AG20443 (cell line): ENCODE measurements at places on chromosomes 6 and 20.

DNA sequence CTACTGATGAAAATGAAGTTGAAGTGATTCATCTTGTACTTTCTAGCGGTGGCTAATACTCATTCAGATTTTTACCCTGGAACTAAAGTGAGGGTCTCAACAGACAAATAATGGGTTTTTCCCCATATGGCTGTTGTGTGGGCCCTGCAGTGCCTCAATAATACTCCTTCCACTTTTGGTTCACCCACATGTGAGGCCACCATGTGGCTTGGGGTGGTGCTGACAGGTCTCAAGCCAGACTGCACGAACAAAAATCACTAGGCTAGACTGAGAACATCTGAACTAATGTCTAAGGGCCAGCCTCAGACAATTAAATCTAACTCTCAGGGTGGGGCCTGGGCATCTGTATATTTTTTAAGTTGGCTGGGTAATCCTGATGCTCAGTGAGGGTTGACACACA lies 7.9 kb upstream of the COL12A1 start:
- DNase-seq: no peak

DNA sequence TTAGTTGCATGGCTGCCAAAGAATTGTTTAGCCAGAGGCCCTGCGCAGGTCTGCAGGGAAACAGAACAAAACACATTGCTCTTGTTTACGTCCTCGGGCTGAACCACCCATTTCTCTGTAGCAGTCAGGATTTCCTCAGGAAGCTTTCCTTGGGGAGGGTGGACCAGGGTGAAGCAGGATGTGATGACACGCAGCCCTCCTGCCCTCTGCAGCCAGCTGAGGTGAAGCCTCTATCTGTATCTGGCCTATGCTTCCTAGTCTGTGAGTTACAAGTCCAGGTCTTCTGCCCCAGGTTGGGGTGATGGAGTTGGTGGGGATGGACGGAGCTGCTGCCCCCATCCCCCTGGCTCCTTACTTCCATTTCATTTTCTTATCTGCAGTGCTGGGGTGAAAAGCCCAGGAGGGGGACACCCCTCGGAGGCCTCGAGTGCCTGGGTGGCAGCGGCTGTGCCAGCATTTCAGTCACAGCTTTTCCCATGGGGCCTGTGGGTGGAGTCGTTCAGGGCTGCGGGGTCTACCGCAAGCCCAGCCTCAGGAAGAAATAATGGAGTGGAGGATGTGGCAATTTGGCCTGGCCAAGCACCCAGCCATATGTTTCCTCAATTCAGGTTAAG lies 24.9 kb downstream of the SASH1 start:
- DNase-seq: peak; percentile 21

DNA sequence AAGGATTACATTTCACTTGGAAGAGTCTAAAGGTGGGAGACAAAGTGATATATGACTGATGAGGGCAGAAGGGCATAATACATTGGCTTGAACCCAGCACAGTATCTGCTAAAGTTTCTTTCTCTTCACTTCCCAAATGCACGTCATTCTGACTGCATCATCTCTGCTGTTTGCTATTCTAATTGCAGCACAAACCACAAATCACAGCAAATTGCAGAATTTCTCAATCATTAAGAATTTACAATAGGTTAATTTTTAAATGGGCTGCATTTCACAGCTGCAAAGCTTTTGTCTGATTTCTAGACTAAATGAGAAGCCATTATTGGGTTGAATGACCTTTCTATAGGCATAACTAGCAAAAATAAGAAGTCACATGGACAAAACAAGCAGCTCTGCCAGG lies 337.0 kb downstream of the RNGTT start:
- DNase-seq: no peak

DNA sequence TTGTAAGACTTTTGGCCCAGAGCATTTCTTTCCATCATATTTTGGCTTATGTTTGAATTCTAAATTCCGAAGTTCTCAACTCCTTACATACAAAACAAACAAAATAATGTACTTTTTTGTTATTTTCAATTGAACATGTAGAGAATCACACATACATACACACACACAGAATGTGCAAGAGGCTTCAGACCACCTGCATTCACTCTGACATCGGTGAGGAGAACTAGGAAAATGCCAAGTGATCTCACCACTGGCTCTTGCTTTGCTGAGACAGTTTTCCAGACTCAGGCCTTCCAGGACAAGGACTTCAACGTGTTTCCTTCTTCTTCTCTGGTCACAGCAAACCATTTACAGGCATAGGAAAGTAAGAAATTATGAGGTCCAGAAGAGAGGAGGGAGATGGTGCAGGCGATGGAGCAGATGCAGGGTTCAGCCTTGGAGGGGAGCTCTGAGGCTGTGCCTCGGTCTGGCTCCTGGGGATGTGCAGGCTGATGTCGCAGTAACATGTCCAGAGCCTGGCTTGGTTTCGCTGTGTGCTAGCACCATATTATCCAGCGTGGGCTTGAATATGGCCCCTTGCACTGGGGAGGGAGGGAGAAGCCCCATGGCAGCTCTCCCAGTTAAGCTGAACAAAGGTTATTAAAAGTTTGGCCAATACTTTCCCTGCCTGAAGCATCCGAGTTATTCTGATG lies 93.4 kb downstream of the DACT2 start:
- DNase-seq: no peak

- DNase-seq: no peak
These were observed 1317.8 kb upstream of the MAP3K7 start for GRCh38 chr6:91904586-91905164.

- no peak for DNase-seq
These were observed 57.8 kb upstream of the TAB2 start for GRCh38 chr6:149259753-149260152.

DNA sequence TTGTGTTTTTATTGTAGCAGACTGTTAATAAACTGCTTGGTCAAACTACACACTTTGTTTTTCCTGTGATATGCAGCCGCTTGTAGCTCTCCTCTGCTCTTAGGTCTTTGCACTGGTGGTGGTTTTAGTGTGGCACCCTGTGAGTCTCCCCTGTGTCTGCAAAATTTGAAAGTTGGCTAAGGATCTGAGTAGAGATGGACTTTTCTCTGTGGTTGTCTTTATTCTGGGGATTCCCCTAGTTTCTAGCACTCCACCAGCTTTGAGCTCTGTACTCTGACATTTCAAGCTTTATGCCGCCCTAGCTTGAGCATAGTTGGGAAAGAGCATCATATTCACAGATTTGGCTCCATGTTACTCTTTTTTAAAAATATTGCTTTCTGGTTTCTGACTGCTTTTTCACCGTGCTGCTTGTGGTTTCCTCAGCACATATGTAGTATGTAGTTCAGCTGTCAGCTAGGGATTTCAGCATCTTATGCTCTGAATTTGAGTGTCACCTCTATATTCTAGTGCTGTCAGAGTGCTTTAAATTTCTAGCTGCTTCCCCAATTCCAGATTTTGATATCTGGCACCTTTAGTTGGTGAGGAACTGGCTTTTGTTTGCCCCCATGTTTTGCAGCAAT lies 25.4 kb downstream of the CDYL start:
- DNase-seq: no peak

DNA sequence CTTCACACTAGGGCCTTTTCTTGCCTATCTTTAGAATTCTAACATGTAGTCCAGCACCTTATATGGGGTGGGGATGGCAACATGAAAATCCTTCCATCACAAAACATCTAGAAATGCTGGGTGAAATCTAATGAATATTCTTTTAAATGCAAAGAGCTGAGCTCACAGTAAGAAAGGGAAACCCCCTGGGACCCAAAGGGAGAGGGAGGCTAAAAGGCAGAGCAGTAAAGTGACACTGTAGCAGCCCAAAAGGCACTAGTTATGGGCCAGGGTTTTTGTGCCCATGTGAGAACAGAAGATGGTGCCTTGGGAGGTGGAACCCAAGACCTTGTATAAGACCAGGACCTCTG lies 66.7 kb downstream of the TRAM2 start:
- DNase-seq: no peak

- no peak for DNase-seq
These were observed 224.3 kb downstream of the MAFB start for GRCh38 chr20:40464731-40465208.

- DNase-seq: peak; percentile 70
These were observed 6.7 kb downstream of the PRDM13 start for GRCh38 chr6:99613409-99613704.

- no peak for DNase-seq
These were observed 34.7 kb upstream of the SYNJ2 start for GRCh38 chr6:157946865-157947532.

DNA sequence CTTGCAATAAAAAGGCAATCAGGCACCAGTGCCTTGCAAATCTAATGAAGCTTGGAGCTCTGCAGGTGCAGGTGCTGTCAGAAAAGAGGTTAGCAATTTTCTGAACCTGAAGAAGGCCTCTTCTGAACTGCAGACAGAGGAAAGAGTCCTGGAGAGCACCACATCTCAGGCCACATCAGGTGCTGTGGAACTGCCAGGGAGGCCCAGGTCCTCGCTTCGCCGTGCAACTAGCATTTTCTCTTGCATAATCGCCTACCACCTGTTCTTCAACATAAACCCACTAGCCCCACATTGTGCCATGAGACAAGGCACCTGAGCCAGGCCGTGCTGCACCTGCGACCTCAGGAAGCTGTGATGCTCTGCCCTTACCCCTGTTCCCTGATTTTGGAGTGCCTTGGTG lies 187.6 kb downstream of the DTNBP1 start:
- no peak for DNase-seq

- no peak for DNase-seq
These were observed 7.2 kb downstream of the TPX2 start for GRCh38 chr20:31746068-31746878.
